Foreskin fibroblast (primary cell): ENCODE measurements at places on chromosomes 2 and 18.

DNA sequence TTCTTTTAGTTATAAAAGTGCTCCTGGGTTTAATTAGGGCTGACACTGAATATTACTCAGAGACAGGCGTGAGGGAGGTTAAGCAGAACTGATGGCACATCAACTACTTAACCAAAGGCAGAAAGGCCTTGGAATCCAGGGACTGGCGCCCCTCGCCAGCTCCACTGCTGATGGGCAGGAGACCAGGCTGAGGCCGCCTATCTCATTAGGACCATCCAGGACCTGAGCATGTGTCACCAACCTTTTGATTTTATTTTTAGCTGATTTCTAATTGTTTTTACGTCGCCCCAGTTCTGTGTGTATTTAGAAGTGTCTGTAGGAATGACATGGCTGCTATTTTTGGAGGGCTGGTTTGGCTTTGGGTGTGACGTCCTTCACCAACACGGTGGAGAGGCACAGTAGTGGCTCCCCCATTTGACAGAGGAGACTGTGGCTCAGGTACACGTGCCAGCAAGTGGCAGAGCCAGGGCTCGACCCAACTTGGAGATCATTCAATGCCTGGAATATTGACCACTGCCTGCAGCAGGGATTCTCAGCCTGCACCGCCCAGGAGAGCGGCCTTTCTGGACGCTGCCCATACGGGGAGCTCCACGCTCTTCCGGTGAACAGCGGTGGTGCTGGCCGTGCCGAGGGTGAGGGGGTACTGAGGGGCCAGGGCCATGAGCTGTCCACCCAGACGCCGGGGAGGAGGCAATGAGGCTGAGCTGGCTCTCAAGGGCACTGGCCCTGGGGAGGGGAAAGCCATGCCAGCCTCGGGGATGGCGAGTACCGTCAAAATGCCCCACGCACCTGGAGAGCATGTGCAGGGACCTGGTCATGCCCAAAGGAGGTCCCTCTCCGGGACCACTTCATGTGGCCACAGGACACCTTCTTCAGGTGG, 205.7 kb downstream of the ASB1 start:
- no peak for DNase-seq

DNA sequence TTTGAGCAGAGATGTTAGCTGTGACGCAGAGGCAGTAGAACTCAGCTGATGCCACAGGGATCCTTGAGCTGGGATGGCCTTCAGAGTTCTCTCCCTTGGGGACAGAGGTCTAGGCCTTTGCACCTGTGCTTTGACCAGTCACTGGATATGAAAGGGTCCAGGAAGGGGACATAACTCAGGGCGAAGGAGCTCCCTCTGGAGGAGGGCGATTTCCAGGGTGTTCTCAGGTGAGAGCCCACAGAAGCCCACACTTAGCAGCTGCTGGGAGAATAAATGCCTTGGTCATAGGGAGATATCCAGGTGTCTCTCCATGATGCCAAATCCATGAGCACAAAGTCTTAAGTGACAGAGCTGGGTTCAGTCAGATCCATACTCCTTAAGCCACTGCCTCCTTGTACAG, 369.2 kb downstream of the NYAP2 start:
- no peak for DNase-seq

- DNase-seq, result no peak
These were observed 14.0 kb downstream of the FTCDNL1 start for GRCh38 chr2:199836943-199837342.

DNA sequence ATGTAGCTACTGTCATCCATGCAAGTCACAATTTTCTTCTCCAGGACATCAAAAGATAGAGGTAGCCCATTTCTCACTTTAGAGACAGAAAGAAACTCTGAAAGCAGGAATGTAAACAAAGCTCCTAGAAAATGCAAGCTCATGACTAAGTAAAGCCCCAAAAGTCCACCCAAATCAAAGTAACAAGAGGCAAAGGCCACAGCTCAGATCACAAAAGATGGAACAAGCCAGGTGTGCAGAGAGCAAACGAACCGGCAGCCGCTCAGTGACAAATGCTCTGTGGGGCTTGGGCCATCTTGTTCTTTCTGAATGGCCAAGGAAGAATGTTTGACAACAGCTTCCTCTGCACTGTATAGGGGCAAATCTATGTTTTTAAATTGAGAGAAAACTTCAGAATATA, 201.0 kb downstream of the CYRIA start:
- DNase-seq, result no peak

- no peak for DNase-seq
These were observed 138.7 kb upstream of the PID1 start for GRCh38 chr2:229409751-229410181.

GRCh38 chr2:19158211-19158610, 200.2 kb downstream of the OSR1 start:
- DNase-seq, result no peak

DNA sequence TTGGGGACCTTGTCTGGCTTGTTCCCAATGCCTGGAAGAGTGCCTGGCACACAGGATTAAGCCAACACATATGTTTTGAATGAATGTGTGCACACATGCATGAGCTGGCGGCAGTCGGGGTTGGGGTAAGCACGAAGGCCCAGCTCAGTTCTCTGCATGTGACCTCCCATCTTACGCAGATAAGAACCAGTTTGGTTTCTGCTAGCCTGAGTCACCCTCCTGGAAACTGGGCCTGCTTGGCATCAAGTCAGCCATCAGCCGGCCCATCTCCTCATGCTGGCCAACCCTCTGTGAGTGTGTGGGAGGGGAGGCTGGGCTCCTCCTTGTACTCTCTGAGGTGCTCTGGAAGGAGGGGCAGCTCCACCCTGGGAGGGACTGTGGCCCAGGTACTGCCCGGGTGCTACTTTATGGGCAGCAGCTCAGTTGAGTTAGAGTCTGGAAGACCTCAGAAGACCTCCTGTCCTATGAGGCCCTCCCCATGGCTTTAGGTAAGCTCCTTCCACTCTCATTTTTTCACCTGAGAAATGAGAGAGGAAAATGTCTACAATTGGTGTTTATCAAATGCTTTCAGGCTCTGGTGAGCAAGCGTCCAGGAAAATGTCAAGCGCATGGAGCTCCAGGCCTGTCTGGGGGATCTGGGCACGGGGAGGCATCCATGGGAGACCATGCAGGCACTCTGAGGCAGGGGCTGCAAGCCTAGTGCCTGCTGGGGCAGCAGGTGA, 9.7 kb upstream of the IL1RN start:
- DNase-seq, result peak; percentile 90

GRCh38 chr2:68770271-68771111, 35.9 kb downstream of the ARHGAP25 start:
- no peak for DNase-seq

GRCh38 chr18:27862041-27862682, 314.8 kb downstream of the CDH2 start:
- no peak for DNase-seq

GRCh38 chr18:8758466-8758865, 53.1 kb downstream of the MTCL1 start:
- DNase-seq, result no peak

DNA sequence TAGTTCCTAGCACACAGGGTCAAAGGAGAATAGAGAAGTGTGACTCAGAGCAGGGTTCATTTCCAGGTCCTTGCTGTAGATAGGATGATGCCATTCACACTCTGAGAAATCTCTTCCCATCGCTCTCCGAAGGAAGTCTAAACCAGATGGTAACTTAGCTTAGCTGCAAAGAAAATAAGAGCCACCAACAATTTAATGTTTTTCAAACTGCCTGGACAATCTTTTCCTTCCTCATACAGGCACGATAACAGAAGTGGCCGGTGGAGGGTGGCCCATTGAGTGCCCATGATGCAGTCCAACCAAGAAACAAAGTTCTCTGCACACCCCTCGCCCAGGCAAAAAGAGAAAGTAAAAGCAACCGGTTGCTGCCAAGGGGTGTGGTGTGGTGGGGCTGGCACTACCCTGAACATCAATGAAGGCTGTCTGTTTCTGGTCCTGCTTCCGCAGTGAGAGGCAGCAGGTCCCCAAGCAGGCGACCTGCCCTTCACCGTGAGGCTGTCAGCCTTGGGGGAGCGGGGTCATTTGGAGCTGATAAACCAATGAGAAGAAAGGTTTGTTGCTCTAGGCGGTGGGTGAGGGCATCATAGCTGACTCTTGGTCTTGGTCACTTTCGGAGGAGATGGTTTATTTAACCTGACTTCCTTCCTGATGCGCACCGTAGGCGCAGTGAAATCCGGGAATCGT, 105.6 kb upstream of the CD302 start:
- DNase-seq, result peak; percentile 87

GRCh38 chr2:171141320-171141719, 19.4 kb downstream of the TLK1 start:
- no peak for DNase-seq

DNA sequence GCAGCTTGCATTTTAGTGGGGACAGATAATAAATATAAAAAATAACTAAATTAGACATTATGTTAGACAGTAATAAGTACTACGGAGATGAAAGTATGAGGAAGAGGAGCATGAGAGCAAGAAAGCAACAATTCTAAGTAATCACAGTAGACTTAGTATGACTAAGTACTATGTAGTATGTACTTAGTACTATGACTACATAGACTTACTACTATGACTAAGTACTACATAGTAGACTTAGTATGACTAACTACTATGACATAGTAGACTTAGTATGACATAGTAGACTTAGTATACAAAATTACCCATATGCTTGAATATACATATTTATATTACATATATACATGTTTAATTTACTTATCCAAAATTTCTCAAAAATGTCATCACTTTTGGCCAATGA, 29.3 kb downstream of the CDH20 start:
- DNase-seq, result no peak

- DNase-seq, result peak; percentile 3
These were observed 25.5 kb upstream of the ALMS1 start for GRCh38 chr2:73359915-73360697.

DNA sequence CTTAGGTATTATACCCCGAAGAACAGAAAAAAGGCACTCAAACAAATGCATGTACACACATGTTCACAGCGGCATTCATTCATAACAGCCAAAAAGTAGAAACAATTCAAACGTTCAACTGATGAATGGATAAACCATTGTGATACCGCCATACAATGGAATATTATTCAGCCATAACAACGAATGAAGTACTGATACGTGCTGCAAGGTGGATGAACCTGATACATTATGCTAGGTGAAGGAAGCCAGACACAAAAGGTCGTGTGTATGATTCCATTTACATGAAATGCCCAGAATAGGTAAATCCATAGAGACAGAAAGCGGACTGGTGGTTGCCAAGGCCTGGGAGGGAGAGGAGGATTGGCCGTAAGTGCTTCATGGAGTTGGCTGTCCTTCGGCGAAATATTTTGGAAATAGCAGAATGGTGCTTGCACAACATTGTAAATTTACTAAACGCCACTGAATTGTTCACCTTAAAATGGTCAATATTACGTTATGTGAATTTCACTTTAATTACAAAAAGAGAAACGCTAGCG, 750 bp upstream of the RMP24 start:
- no peak for DNase-seq

DNA sequence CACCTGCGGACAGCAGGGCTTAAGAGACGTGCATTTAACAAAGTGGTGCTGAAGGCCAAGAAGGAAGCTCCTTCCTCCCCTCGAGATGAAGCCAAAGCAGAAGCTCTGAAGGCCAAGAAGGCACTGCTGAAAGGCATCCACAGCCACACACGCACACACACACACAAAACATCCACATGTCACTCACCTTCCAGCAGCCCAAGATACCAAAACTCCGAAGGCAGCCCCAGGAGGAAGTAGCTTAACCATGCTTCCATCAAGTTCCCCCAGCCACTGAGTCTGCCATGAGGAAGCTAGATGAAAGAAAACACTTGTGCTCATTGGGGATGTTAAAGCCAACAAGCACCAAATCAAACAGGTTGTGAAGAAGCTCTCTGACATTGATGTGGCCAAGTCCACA, 175.7 kb upstream of the POU3F3 start:
- no peak for DNase-seq
